ENCODE measurements at places on chromosomes 13 and 19. TPM values are rescaled to one million over a fixed set of nuclear protein-coding genes. Genes with fewer than 3 reads are reported as not detected.

DNA sequence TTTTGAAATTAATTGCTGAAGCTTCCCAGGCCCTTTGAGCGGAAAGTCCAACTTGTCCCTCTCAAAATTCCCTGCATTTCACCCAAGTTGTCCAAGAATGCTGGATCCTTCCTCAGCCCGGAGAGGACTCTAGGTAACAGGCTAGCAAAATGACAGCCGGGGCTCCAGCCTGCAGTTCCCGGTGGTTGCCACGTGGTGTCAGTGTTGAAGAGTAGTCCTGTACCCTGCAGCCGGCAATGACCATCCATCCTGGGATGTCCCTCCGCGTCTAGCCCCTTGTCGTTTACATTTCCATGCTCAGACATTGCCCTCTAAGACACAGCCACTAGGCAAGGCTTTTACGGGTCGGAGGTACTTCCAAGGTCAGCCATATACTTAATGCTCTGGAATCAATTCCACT, 31.4 kb upstream of the MTIF3 start:
- DNase-seq, result peak; percentile 54

GRCh38 chr19:2010135-2010668, 5.3 kb downstream of the BTBD2 start:
- DNase-seq, result no peak

DNA sequence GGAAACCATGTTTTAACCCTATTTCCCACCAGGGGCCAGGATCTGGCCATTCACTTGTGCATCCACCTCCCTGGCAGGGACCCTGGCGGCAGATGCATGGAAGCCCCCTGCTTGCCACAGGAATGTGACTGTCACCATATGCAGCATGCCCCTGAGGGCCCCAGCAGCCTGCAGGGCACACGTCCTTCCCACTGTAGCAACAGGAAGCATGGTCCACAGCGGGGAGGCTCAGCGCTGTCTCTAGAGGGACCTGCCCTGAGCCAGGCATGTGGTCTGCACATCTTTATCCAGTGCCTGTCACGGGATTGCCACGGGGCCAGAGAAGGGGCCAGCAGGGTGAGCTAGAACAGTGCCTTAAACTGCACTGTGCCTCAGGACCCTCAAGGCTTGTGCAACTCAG, 34.9 kb upstream of the MCF2L start:
- DNase-seq, result no peak

DNA sequence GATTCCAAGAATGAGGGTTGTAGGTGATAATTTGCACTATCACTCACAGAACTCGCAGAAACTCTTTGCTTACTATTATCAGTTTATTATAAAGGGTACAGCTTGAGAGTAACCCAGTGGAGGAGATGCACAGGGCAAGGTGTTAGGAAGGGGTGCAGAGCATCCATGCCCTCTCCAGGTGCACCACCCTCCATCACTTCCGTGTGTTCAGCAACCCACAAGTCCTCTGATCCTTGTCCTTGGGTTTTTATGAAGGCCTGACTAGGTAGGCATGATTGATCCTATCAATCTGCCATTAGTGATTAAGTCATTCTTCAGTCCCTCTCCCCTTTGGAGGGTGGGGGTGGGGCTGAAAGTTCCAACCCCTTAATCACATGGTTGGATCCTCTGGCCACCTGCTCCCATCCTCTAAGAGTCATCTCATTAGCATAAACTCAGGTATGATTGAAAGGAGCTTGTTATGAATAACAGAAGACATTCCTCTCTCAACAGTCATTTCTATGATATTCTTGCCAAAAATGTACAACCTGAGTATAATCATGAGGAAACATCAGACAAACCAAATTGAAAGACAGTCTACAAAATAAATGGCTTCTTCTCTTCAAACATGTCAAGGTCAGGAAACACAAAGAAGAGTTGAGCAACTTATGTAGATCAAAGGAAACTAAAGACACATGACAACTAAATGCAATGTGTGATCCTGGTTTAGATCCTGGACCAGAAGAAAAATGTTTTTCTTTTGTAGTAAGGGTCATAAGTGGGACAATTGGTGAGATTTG, 225.4 kb downstream of the PCCA start:
- no peak for DNase-seq

- no peak for DNase-seq
Observed at GRCh38 chr13:104483631-104484030, 1417.4 kb upstream of the SLC10A2 start.

DNA sequence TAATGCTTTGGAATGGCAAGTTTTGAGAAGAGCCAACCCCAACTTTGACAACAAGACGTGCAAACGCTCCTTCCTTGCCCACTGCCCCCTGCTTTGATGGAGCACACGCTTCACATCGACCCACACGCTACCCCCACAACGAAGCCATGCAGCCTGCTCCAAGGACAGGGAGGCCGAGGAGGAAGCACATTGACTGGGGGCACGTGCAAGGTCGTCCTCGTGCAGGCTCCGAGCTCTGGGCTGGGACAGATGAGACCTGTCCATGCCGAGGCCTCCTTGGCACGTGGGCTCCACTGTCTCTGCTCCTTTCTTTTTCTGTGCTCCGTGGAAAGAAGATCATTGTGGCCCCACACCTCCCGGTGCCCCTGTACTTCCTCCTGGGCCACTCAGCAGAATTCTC, 309.0 kb downstream of the TEX29 start:
- no peak for DNase-seq

GRCh38 chr13:36917311-36917710, 2.7 kb downstream of the SMAD9 start:
- no peak for DNase-seq

- DNase-seq, result no peak
Observed at GRCh38 chr13:76379341-76380105, 506.7 kb downstream of the KCTD12 start.

DNA sequence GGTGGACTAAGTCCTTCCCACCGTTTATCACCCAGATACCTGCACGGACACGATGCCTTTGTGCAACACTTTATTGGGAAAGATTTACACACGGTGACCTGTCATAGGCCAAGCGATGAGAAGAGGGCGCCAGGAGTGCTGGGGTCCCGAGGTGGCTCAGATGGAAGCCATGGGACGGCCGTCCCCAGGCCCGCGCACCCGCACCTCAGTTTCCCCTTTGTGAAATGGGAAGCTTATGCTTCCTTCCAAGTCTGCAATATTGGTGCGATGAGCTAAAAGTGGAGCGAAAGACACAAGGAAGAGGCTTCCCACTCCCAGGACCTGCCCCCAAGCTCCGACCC, 369 bp upstream of the TMC4 start:
- DNase-seq, result no peak

- DNase-seq, result peak; percentile 16
Observed at GRCh38 chr13:96104516-96104915, 14.6 kb downstream of the HS6ST3 start.

GRCh38 chr13:66508153-66508909, 721.8 kb downstream of the PCDH9 start:
- no peak for DNase-seq

GRCh38 chr19:43445426-43445825, 20.0 kb downstream of the LYPD3 start:
- DNase-seq, result no peak

DNA sequence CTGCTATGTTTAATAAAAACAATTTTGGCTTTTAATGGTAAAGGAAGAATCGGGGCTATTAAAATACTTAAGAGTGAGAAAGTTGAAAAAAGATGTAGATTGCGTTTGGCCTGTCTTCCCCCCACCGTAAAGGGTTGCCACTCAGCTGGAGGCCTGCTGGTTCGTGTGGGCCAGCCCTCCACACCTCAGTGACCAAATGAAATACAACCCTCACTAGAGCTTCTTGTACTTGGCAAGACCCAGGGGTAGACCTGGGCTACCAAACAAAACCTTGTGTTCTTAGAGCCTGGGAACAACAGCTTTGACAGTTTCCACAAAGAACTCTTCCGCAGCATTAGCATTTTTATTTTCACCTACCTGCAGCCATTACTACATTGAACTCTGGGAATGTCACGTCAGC, 152.8 kb upstream of the PABPC3 start:
- DNase-seq, result no peak

SIGLEC7 gene
- not detected for total RNA-seq

RAB20 gene
- total RNA-seq, result 20.0 TPM

CAPN12 gene
- total RNA-seq, result 1.3 TPM

ACER1 gene
- not detected for total RNA-seq
